ENCODE measurements at places on chromosomes 3 and 15. TPM values are rescaled to one million over a fixed set of nuclear protein-coding genes. Genes with fewer than 3 reads are reported as not detected.

- DNase-seq = peak; percentile 23
Measured at GRCh38 chr3:122030381-122031122, 8.5 kb upstream of the ILDR1 start.

The CCDC80 gene
- total RNA-seq = 60.9 TPM

- no peak for DNase-seq
Measured at GRCh38 chr3:146432066-146432465, 37.3 kb downstream of the PLSCR2 start.

The KIF7 gene
- total RNA-seq = 3.2 TPM

GRCh38 chr3:134998855-134999254 lies 203.8 kb downstream of the EPHB1 start:
- DNase-seq = no peak

GRCh38 chr3:2360815-2361214 lies 262.1 kb downstream of the CNTN4 start:
- no peak for DNase-seq

The EFCAB12 gene
- not detected for total RNA-seq

DNA sequence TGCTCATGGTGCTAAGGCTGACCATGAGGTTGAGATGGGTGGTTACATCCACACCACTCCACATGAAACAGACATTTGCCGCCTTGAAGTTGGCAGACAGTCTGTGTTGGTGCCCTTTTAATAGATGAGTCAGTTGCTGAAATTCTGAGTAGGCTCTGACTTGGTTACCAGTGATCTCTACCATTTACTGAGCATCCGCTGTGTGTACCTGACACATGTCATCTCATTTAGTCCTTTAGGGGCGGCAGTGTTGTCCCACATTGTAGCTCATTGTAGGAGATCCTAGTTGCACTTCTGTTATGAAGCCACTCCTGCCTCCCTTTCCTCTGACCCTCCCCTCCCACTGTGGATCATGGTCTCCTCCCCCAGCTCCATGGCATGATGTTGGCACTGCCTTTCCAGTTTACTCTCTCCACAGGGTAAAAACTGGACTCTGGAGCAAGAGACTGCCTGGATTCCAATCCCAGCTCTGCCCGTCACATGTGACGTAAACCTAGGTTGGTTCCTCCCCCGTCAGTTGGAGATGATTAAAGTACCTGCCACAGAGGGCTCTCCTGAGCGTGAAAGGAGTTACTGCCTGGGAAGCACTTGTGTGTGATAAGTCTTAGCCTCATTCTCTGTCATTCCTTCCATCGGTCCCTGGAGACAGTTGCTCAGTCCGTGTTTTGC lies 21.6 kb downstream of the SLCO3A1 start:
- DNase-seq = no peak

The MINAR1 gene
- total RNA-seq = 1.3 TPM

- DNase-seq = no peak
Measured at GRCh38 chr3:180934638-180935037, 22.2 kb downstream of the FXR1 start.

DNA sequence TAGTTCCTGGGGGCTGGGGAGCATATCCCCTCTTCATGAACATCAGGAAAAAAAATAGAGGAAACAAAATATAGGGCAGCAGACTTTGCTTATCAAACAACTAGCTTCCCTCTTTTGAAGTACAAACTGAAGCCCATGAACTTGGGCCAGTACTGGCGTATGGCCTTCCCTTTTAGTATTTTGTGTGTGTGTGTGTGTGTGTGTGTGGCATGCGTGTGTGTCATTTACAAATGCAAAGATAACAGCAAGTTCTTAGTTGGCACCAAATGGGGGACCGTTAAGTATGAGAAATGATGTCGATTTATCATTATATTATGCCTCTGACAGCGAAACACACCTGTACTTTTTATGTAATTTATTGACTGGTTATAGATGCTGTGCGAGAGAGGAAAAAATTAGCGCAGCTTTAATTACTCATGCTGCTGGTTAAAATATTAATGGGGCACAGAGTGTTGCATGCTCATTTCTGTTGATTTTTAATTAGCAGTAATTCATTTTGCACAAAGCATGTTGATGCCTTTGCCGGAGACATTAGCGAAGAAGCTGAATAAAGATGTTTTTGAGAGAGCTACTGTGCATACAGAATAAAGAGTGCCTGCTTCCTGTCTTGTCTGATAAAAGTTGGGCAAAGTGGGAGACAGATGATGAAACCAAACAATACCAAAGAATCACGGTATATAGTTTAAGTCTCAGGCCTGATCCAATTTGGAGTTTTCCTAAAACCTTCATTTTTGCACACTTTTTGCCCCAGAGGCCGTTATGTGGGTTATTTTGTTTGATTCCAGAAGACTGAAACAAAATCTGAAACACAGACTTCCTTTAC lies 297.1 kb downstream of the SATB1 start:
- no peak for DNase-seq

The TIMP4 gene
- 2.2 TPM for total RNA-seq

GRCh38 chr15:24899795-24900194 lies 55.0 kb upstream of the SNRPN start:
- peak; percentile 28 for DNase-seq

- DNase-seq = no peak
Measured at GRCh38 chr3:151905647-151906046, 32.2 kb downstream of the SUCNR1 start.

DNA sequence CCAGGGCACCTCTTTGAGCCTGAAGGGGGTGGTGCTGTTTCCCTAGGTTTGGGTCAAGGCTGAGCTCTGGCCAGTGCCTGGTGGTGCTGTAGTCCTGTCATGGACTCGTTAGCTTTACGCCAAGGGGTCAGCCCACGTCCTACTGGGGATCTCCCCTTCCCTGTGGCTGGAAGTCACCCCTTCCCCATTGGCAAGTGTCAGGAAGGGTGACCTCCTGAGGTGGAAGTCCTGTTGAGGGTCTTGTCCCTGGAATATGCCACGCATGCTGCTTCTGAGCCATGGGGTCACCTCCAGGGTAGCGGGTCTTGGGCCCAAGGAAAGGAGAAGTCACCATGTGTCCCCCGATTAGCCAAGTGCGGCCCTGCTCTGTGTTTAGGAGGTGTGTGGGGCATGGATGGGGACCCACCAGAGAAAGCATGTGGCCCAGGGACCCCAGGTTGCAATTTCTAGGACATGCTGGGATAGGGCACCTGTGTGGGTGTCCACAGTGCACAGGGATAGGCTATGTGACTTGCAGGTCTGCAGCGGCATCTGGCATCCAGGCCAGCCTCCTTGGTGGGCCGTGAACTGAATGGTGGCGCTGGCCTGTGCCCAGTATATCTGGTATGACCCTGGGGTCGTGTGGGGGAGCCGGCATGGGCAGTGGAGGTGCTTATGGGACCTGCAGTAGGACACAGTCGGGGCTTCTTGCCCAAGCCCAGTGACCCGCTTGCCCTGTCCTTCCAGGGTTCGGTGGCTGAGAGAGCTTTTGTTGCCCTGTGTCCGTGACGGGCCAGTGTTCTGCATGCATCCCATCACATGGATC lies 226.7 kb downstream of the SNRPN start:
- DNase-seq = no peak

GRCh38 chr3:183249006-183249718 lies 3.9 kb upstream of the B3GNT5 start:
- no peak for DNase-seq

GRCh38 chr15:40003116-40003916 lies 35.7 kb downstream of the SRP14 start:
- no peak for DNase-seq

Data from Daoy (cell line).